AG20443 (cell line): ENCODE measurements at places on chromosomes 7 and 10.
A peak's percentile ranks its signal among the peaks of the same experiment; 100 is the strongest.

- peak; percentile 82 for DNase-seq
Observed at GRCh38 chr10:75469006-75469616, 37.7 kb downstream of the LRMDA start.

DNA sequence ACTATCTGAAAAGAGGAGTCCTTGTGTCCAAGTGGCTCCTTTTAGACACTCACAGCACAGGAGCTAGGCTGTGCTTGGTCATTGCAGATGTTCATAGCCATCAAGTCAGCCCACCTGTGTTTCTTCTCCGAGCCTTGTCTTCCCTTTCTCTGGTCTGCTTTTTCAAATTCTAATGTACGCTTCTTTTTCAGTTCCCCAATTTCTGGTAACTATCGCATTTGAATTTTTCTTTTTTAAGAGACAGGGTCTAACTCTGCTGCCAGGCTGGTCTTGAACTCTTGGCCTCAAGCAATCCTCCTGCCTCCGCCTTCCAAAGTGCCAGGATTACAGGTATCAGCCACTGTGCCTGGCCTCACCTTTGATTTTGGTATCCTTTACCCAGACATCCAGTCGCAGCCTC lies 18.9 kb downstream of the APBB1IP start:
- no peak for DNase-seq

- DNase-seq: no peak
Observed at GRCh38 chr10:119415536-119416503, 126.7 kb downstream of the RGS10 start.

DNA sequence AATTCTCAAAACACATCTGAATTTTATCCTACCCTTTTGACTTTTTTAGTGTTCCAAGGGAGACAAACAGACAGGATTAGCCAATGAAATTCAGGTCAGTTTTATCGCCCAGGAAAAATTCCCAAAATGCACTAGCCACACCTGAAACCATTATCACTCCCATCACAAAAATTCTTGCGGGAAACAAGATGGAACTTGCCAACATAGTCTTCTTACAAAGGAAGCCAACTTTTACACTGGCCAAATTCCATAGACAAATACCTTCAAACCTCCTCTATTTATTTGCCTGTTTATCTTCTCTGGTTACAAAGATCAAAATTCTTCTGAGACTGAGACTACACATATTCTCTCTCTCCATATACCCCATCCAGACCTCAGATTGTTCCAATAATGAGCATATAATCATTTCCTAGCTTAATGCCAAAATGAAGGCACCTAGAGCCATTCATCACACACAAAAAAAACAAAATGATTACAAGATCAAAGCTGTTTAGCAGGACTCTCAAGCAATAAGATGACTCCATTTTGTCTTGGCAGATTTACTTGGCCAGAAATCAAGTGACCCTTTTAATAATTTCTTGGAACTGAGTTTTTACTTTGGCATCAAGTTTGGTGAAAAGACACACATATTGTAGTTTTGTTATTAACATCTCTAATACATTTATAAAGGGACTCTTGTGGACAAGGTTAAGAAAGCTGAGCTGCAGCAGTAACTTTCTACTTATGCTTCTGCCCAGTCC lies 30.2 kb downstream of the MET start:
- no peak for DNase-seq

- DNase-seq: no peak
Observed at GRCh38 chr7:132758986-132759385, 182.7 kb upstream of the PLXNA4 start.

GRCh38 chr7:26318921-26319320 lies 27.3 kb downstream of the SNX10 start:
- DNase-seq: no peak

DNA sequence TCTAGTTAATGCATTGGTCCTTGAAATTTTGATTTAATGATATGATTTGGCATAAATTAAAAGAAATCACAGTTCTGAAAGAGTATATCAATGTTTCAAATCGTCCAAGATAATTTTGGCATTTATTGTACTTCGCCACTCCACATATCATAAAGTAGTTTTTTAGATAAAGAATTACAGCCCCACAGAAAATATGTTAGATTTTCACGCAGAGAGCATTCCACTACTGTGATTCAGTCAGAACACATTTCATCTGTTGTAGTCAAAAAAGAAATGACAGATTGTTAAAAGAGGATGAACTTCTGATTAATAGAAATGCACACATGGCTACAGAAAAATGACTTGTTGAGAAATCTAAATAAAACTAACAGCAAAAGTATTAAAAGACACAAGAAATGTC lies 1063.5 kb upstream of the LRRN3 start:
- DNase-seq: no peak

GRCh38 chr10:132485391-132485790 lies 52.2 kb upstream of the INPP5A start:
- DNase-seq: no peak

GRCh38 chr10:92203919-92204623 lies 86.8 kb downstream of the CPEB3 start:
- no peak for DNase-seq

- no peak for DNase-seq
Observed at GRCh38 chr10:86951184-86951761, 6.1 kb downstream of the MMRN2 start.

DNA sequence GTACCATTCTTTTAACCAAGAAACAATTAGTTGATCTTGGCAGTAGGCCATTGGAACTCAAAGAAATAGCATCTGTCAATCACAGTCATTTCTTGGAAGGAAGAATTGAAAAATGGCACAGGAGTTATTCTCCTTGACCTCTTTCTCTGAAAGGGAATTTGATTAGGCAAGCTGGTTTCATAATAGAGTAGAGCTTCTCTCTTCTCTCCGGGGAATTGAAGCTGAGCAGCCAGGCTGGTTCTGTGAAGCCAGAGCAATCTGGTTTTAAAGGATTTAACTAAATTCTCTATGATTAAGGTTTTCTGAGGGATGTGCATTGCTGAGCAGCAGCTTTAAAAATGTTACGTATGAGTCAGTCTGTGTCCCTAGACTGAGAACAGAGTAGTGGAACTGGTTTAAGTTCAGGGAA lies 70.2 kb downstream of the AHCYL2 start:
- DNase-seq: peak; percentile 82
